ENCODE measurements at places on chromosomes 2 and 18.

GRCh38 chr18:22194151-22194598 lies 24.8 kb downstream of the GATA6 start:
- no peak for DNase-seq

DNA sequence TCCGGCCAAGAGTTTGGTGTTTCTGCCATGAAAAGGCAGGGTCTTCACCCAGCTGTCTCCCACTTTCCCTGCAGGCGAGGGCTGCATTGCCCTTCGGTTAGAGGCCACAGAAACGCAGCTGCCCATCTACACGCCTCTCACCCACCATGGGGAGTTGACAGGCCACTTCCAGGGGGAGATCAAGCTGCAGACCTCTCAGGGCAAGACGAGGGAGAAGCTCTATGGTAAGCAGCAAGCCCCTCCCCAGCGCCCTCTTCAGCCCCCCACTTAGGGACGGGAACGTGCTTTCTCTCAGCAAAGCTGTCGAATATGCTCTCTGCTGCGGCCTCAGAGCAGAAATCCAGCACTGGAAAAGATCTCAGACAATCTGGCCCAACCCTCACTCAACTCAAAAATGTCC lies 57.7 kb upstream of the ATG16L1 start:
- DNase-seq = no peak

GRCh38 chr2:42922790-42923579 lies 130.6 kb upstream of the HAAO start:
- no peak for DNase-seq

DNA sequence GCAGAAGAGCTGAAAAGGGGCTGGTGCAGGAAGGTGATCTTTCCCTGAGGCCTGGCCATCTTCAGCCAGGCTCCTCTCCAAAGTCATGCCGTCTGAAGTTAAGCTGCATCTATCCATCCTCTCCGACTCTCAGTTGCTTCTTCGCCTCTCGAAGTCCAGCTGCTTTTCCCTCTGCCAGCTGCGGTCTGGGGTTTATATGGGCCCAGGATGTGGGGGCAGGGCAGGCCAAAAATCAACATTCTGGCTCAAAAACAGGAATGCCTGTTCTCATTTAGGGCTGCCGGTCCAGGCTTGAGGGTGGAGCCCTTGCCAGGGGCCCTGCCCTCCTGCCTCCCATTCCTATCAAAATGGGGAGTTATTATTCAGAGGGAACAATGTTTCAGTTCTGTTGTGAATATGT lies 31.2 kb downstream of the CREG2 start:
- no peak for DNase-seq

- DNase-seq = peak; percentile 62
These were observed 87.3 kb downstream of the BABAM2 start for GRCh38 chr2:27977731-27978312.

DNA sequence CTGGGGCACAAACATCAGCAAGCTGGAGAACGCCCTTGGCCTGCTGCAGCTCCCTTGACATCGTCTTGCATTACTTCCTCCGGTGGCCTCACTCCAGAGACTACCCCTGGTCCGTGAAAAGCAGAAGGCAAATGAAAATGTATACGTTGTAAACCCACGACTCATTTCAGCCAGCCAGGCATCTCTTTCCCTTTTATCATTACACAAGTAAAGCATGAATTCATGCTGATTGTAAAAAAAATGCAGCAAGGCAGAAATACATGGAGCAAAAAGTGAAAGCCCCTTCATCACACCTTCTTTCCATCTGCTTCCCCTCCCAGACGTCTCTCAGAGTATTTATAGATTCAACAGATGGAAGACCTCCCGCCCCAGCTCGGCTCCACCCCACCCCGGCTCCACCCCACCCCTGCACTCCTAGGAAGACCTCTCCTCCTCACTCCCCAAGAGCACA lies 41.6 kb upstream of the RALBP1 start:
- DNase-seq = no peak

GRCh38 chr2:26455670-26456439 lies 22.1 kb downstream of the OTOF start:
- DNase-seq = no peak

- no peak for DNase-seq
These were observed 58.7 kb downstream of the RBKS start for GRCh38 chr2:27831279-27832050.

DNA sequence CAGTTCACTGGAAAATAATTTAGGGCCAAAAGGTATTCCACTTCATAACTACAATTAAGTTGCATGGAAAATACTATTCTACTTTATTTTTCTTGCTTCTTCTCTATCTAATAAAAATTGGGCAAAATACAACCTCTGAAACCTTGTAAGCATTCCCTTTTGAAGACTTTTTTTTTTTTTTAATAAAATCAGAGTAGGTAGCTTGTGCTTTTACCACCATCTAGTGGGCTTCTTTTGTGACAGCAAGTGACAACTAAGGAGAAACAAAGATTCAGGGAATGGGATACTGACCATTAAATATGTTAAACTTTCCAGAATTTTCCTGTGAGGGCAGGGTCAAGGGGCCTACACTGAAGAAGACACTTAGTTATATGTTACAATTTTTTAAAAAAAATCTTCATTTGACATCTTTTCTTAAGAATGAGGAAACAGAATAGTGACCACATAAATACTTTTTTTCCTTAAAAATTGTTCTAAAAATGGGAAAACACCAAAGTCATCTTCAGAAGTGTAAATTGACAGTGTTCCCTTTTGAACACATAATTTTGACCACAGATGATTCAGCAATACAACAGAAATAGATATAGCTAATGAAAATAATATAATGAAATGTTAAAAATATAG lies 1183.2 kb upstream of the ACVR2A start:
- no peak for DNase-seq

- DNase-seq = no peak
These were observed 94.5 kb downstream of the RDH14 start for GRCh38 chr2:18465979-18466378.

DNA sequence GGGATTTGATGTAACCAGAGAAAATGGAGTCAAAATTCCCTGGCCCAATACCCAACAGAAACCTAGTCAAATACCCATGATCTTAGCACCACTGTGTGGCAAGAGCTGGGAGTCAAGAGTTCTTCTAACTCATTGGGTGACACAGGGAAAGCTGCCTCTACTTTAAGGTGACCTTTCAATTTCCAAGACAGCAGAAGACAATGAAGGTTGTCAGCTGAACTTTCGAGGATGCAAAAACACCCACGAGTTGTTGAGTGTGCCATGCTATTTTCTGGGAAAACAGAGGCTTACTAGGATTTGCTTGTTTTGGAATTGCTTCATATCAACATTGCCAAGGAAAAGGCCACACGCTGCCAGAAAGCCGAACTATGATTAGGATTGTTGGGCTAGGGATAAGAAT lies 61.6 kb upstream of the CYRIA start:
- DNase-seq = no peak
